ENCODE measurements at places on chromosomes 7 and 10.

DNA sequence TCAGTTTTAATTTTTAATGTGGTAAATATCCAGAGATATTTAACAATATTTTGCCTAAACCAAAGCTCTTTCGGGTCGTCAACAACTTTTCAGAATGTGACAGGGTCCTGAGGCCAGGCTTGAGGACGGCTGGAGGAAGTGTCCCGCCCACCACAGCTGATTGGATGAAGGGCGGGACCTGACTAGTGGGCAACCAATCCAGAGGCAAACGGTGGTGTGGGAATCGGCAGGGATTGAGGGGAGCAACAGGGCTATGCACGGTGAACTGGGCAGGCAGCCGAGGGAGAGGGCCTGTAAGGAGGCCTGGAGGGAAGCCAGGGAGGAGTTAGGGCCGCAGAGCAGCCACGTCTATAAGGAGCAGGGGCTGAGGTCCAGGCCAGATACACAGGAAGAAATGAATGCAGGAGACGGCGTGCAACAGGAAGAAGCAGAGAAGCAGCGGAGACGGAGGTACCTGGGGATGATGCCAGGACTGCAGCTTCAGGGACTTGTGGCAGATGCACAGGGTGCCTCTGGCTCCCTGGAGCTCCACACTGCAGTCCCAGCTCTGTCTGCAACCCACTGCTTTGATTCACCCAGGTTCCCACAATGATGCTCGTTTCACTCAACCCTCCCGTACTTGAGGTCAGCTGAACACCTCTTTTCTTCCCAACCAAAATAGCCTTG, 46.1 kb upstream of the ZMIZ1 start:
- DNase-seq, result no peak

- no peak for DNase-seq
Measured at GRCh38 chr7:36287371-36288241, 102.1 kb upstream of the ANLN start.

GRCh38 chr7:82740246-82740848, 296.8 kb upstream of the CACNA2D1 start:
- DNase-seq, result peak; percentile 38

DNA sequence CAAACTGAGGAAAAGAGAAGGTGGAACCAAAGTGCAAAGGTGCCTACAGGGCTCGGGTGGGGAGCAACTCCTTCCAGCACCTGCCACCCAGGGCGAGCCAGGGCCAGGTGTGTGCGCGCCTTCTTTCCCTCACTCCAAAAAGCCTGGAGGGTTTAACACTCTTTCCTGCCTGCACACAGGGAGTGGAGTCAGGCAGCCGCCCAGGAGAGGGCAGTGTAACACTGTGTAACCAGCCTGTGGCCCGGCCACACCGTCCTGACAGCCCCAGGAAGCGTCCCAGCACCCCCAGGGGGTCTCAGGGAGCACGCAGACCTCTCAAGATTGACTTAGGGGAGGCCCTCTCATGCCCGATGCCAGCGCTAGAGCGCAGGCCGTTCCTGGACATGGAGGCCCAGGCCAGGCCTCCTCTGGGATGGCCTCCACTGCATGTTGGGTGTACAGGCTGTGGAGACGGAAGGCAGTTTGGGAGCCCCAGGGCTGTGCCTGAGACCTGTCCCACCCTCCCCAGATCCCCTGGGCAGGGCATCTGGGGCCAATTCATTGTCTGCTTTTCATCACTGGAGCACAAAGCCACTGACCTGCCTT, 13.4 kb downstream of the BRI3 start:
- DNase-seq, result peak; percentile 55

GRCh38 chr10:132078746-132079345, 13.1 kb downstream of the JAKMIP3 start:
- DNase-seq, result no peak

DNA sequence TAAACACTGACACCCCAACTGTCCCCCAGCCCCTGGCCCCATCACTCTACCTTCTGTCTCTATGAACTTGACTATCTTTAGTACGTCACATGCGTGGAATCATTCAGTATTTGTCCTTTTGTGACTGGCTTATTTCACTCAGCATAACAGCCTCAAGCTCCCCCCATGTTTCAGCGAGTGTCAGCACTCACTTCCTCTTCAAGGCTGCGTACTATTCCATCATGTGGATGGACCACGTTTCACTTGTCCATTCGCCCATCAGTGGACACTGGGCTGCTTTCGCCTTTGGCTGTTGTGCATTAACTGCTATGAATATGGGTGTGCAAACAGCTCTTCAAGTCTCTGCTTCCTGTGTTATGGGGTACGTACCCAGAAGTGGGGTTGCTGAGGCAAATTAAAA, 100.7 kb downstream of the PTPRN2 start:
- no peak for DNase-seq

- DNase-seq, result no peak
Measured at GRCh38 chr10:98172495-98172894, 38.0 kb downstream of the R3HCC1L start.

- DNase-seq, result no peak
Measured at GRCh38 chr10:113020475-113020753, 70.4 kb downstream of the TCF7L2 start.

- no peak for DNase-seq
Measured at GRCh38 chr10:95782318-95782717, 26.4 kb downstream of the ENTPD1 start.

GRCh38 chr7:111232249-111233084, 141.5 kb downstream of the LRRN3 start:
- DNase-seq, result no peak

GRCh38 chr7:146874722-146875121, 758.1 kb downstream of the CNTNAP2 start:
- DNase-seq, result no peak

DNA sequence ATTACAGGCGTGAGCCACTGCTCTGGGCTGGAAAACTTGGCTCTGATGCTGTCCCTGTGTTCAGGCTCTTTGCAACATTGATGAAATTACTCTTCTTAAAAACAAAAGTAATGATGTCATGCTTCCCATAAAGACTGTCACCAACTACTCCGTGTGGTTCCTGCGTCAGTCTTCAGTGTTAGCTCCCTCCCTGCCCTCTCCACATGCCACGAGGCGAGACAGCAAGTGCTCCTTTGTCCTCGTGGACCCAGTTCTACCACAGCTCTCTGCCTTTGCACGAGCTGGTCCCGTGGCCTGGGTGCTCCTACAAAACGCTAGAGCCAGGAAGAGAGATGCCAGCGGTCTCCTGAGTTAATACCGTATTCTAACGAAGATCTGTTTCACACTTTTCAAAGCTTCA, 194.5 kb downstream of the SDK1 start:
- DNase-seq, result no peak

DNA sequence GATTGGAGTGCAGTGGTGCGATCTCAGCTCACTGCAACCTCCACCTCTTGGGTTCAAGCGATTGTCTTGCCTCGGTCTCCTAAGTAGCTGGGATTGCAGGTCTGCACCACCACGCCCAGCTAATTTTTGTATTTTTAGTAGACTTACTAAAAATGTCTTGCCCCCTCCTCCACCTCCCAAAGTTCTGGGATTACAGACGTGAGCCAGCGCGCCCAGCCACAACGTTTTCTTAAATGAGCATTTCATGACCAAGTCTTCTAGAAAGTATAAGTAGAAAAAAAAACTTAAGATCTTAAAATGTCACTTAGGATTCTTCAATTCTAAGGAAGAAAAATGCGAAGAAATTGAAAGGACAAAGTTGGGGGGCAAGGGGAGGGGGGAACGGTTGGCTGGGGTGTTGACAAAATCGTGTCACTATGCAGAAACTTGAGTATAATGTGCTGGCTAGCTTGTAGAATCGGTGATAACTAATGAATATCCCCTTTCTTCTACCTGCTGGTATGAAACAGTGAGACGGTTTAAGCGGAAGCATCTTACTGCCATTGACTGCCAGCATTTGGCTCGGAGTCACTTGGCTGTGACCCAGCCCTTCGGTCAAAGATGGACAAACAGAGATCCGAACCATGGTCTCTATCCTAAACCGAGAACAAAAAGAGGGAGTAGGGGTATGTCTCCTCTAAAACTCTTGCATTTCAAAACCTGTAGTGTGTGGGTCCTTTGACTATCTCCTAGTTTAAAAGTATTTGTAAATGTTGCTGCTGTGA, 12.7 kb downstream of the FBH1 start:
- DNase-seq, result no peak

DNA sequence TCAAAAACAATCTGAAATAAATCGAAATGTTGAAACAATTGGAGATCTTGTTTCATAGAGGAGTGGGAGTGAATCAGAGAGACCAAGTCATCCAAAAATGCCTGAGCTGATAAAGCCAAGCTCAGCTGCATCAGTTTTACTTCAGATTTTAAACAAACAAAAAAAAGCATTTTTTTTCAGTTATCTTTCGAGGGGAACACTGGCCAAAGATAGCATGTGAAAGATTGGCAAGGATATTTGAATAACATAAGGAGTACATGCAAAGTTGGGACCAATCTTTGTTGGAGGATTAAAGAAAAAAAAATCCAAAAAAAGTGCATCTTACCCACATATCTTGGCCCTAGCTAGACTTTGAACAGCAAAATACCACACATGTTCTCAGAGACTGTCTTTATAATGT, 47.2 kb downstream of the RHOBTB1 start:
- no peak for DNase-seq

DNA sequence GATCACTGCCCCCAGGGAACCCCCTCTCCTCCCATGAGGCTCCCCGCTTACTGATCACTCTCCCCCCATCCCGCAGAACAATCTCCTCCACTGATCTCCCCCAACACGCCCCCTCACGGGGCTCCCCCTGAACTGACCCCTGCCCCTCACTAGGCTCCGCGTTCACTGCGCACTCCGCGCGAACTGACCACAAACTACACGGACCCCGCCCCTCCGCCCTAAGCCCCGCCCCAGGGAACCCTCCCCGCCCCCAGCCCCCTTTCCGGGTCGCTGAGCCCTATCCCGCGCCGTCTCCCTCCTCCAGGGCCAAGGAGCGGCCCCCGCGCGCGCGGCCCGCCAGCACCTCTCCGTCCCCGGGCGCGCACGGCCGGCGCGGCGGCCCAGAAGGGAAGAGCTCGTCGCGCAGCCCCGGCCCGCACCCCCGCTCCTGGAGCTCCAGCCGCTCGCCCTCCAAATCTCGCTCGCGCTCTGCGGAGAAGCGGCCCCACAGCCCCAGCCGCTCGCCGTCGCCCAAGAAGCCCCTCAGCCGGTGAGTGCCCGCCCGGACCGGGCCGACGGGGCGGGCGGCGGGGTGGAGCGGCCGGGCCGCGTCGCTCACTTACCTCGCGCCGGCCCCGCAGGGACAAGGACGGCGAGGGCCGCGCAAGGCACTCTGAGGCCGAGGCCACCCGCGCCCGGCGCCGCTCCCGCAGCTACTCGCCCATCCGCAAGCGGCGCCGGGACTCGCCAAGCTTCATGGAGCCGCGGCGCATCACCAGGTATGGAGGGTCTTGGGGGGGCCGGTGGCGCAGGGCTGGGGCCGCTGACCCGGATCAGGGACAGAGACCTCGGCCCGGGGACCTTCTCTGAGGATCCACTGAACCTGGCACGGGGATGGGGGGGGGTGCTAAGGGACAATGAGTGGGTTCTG, 19.9 kb upstream of the HSPB1 start:
- DNase-seq, result no peak

- DNase-seq, result no peak
Measured at GRCh38 chr10:112952282-112953173, 2.5 kb downstream of the TCF7L2 start.

GRCh38 chr7:140726281-140726680, 29.8 kb downstream of the NDUFB2 start:
- DNase-seq, result no peak

GRCh38 chr10:45373003-45373575, 927 bp upstream of the ALOX5 start:
- no peak for DNase-seq

DNA sequence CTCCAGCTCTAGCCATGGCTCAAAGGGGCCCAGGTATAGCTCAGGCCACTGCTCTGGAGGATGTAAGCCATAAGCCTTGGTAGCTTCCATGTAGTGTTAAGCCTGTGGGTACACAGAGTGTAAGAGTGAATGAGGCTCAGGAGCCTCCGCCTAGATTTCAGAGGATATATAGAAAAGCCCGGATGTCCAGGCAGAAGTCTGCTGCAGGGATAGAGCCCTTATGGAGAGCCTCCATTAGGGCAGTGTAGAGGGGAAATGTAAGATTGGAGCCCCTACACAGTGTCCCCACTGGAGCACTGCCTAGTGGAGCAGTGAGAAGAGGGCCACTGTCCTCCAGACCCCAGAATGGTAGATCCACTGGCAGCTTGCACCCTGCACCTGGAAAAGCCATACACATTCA, 240.8 kb upstream of the KLF14 start:
- no peak for DNase-seq

- no peak for DNase-seq
Measured at GRCh38 chr10:32153931-32154330, 97.7 kb upstream of the KIF5B start.

DNA sequence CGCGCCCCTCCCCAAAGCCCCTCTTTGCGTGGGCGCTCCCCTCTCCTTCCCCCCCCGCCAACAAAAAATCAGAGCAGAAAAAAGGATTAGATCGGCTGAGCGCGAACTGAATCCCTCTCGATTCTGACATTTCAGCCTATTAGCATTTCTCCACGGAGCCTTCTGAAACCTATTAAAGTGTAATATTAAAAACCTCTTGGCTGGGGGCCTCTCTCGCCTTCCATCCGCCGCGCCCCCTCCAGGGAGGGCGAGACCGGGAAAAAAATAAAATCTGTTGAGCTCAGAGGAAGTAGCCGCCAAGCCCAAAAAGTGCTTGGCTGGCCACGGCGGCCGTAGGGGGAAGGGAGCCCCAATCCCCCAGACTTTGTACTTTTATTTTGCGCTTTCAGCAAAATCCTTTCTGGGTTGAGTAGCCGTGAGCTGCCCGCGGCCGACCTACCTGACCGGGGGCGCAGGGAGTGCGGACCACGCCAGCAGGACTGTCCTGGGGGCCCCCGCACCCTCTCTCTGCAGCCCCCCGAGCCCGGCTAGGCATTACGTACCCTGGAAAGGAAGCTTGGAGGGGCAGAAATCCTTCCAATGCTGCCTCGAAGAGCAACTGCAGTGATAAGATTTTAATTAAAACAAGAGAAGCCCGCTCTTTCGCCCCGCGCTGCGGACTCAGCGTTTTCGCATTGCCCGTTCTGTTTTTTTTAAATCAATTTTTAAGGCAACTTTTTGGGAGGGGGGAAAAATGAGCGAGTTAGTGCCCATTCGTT, 1.3 kb upstream of the TNRC18 start:
- no peak for DNase-seq

- no peak for DNase-seq
Measured at GRCh38 chr10:7527468-7527867, 116.6 kb upstream of the SFMBT2 start.

DNA sequence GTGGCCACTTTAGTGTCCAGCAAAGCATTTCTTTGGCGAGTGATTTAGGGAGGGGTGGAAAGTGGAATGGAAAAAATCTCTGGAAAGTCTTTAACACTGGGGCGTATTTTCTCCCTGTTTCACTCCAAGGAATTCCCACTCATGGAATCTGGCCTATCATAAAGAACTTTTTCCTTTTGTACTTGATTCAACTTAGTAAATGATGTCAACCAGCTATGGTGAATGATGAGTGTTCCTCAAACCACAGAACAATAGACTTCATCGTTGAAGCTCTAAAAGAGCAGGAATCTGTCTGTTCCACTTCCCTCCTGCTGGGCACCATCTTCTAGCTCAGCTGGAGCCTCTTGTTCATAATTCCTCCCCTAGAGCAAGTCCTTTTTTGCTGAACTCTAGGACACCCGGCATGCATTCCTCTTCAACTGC, 66.5 kb downstream of the EPDR1 start:
- DNase-seq, result no peak
